ENCODE measurements at places on chromosomes 3 and 15.

GRCh38 chr15:101525087-101525669, 35.7 kb upstream of the PCSK6 start:
- DNase-seq: no peak

DNA sequence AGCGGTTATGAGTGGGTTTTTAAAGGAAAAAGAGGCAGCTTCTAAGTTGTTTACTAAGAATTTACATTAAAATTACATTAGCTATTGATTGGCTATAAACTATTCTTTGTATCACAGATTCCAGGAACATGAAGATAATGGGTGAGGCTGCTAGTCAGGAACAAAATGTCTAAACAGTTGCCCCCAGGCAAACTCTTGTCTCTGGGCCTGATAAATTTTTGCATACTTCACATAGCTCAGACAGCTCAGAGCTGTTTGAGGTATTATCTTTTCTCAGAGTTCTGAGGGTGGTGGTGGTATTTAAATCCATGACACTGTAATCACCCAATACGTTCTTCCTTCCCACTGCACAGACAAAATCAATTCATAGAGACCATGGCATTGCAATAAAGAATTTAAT, 2.1 kb upstream of the HACD2 start:
- DNase-seq: no peak

- DNase-seq: no peak
Observed at GRCh38 chr3:126537730-126538281, 13.9 kb downstream of the CHST13 start.

GRCh38 chr3:149555927-149556326, 81.4 kb downstream of the TM4SF4 start:
- no peak for DNase-seq

DNA sequence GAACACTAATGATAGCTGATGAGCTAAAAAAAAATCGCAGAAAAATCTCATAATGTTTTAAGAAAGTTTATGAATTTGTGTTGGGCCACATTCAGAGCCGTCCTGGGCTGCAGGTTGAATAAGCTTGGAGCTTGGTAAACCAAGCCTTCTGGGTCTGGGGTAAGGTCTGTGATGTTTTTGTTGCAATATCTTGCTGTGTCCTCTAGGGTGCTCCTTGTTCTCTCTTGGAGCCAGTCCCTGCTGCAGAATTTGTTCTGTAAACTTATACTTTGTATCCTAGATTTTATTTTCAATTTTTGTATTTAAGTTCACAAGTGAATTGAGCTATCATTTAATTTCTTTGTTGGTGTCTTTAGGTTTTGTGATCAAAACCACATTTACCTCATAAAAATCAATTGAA, 143.7 kb downstream of the NR1D2 start:
- no peak for DNase-seq

- DNase-seq: no peak
Observed at GRCh38 chr3:170002231-170002630, 35.6 kb upstream of the GPR160 start.

GRCh38 chr3:60076331-60076730, 1026.5 kb upstream of the CFAP20DC start:
- DNase-seq: no peak

GRCh38 chr3:45330510-45331295, 57.7 kb upstream of the LARS2 start:
- no peak for DNase-seq

DNA sequence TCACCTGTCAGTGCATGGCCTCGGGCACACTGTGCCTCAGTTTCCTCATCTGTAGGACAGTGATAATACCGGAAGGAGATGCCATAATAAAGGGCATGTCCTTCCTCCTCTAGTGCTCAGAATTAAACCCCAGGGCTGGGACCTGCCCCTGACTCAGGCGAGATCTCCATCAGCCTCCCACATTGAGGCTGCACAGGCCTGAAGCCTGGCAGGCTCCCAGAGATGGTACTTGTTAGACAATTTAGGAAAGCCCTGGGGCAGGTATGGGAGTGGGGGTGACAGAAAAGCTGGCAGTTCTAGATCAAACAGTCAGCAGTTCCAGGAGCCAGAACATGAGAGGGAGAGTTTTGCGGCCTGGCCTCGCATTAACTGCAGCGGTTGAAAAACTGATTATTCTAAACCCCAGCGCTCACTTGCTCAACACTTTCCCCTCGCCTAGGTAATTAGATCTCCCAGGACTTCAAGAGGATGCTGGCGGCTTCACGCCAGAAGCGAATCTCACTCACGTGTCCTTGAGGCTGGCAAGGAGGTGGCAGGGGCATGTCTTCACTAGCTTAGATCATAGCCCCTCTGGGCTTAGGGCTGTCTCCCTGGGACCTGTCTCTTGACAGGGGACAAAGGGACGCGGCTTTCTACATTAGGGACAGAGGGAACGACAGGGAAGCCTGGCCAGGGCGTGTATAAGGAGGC, 73.1 kb downstream of the ATP2B2 start:
- no peak for DNase-seq

DNA sequence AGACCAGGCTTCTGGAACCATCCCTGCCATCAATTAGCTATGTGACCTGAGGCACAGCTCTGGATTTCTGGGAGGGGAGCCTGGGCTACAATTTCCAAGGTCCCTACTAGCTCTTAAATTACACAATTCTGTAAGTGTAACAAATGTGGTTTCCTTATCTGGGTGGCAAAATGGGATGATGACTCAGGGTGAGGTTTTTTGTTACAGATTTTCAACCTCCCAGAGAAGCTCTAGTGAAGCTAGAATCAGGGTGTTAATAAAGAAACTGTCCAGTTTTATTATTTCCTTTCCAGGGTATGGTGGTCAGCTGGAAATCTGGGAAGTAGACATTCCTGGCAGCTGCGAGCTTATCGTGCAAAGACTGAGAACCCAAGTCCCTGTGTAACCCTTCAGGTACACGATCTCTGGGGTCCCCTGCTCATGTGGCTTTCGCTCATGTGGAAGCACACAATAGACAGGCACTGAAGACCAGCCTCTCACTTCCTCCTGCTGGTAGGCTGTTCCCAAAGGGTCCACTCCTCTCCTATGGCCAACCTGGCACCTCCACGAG, 7.3 kb downstream of the RAB27A start:
- peak; percentile 34 for DNase-seq

DNA sequence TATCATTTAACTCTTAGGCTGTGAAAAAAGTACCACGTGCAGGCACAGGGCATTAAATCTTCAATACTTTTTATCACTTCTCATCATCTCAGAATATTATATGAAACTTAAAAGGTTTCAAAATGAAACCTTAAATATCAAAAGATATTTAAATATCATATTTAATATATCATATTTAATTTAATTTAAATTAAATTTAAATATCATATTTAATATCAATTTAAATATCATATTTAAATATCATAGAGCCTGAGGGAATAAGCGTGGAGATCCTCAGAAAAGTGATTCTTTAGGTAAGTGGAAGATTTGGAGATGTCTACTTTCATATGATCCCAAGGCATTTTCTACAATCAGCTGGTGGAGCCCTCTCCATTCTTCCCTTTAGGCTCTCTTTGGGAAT, 716.6 kb downstream of the OTOL1 start:
- no peak for DNase-seq

DNA sequence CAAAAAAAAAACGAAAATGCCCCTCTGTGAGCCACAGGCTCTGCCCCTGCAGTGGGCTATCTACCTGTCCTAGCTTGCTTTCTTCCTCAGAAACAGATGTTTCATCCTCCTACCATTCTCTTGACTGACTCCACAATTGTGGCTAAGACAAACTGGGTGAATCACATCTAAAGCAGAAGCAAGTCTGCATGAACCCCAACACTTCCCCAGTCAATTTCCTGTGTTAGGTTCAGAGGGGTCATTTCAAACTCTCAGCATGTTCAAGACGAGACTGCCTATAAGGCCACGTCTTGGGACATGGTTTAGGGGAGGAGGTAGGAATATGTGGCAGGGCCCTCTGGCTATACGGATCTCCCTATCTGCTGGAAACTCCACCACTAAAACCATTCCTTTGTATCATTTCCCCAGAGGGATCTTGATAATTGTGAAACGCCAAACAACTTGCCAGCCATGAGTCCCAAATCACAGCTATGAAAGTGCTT, 28.6 kb upstream of the ANKDD1A start:
- peak; percentile 43 for DNase-seq

DNA sequence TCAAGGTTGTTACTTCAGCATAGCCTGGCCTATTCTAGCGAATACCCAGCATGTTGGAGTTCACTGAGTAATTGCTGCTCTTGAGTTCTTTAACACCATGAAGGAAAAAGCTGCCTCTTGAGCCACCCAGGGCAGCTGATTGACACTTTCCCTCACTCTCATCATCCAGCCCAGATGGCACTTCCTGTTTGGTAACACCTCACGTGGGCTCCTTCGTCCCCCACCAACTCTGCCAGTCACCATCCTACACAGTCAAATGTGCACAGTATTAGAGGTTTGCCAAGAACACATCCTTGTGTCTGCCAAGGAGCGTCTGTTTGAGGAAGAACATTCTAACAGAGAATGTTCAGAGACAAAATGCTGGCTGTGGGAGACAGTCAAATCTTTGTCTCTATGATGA, 266.3 kb downstream of the RPLP1 start:
- peak; percentile 15 for DNase-seq

DNA sequence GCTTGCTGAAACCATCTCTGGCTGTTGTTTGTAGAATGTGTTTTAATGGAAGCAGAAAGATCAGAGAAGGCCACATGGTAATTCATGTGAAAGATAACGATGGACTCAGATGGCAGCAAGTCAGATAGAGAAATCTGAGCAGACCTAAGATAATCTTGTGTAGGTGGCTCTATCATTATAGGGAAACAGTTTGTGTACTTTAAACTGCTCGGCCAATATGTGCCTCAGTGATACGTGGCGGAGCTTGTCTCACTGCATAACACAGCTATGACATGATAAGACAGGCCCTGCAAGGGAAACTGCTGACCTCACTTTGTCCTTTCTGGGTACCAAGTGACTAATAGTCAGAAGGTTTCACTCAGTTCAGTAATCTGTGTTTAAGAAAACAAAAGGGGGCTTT, 51.0 kb downstream of the MME start:
- no peak for DNase-seq

- no peak for DNase-seq
Observed at GRCh38 chr15:61681038-61681418, 379.2 kb downstream of the VPS13C start.

- no peak for DNase-seq
Observed at GRCh38 chr3:1135194-1135593, 42.4 kb downstream of the CNTN6 start.

DNA sequence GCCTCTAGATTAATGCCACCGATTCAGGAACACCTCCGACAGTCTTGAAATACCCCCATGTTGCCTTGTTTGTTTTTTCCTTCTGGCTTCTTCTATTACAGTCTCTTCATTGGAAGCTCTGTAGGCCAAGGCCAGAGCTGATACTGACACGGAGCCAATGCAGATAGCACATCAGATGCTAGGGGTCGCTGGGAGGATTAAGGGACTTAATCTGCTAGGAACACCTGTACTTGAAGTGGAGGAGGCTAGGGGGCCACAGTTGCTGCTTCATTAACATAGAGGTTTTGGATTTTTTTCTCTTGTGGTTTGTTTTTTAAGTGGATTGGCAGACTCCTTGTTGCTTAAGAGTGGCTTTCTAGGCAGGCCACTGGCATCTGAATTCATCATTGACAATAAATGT, 49.6 kb downstream of the PARP14 start:
- no peak for DNase-seq

GRCh38 chr3:130870423-130870822, 23.5 kb upstream of the ATP2C1 start:
- DNase-seq: no peak

- DNase-seq: no peak
Observed at GRCh38 chr3:102537123-102537522, 102.3 kb downstream of the ZPLD1 start.

GRCh38 chr3:43629257-43629656, 7.4 kb upstream of the ANO10 start:
- DNase-seq: no peak

DNA sequence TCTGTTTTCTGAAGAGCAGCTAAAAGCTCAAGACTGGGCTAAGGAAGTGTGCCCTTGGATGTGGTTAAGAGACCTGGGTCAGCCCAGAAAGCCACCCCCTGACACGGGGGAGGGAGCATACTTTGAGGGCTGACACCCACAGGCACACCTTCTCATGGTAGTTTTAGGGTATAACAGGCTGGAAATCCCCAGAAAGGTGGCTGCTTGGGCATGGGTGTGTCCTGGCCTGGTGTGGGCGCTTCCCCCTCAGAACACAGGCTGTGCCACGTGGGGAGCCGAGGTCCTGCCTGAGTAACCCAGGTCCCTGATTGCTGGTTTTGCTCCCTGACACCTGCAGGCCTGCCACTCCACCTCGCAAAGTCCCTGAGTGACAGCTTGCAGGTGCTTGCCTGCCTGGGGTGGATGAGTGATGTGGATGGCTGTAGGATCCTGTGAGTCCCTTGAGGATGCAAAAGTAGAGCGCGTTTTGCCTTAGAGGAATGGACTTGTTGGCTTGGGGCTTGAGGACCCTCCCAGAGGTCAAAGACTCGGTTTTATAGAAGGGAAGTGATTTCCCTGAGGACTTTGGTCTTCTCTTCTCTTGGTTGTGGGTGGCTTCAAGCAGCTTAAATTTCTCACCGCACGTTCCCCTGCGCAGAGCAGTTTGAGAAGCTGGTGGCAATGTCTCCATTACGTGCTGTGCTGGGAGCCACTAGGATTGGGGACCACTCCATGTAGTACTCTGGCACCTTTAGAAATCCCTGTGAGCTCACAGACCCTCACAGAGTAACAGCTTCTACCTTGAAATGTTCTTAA, 94.4 kb downstream of the DNASE1L3 start:
- peak; percentile 30 for DNase-seq

GRCh38 chr3:198032039-198032936, 72.3 kb downstream of the LMLN start:
- no peak for DNase-seq
